ENCODE measurements at places on chromosomes 2 and 18.
A peak's percentile ranks its signal among the peaks of the same experiment; 100 is the strongest.

- no peak for DNase-seq
Observed at GRCh38 chr18:23998820-23999219, 15.7 kb upstream of the TTC39C start.

DNA sequence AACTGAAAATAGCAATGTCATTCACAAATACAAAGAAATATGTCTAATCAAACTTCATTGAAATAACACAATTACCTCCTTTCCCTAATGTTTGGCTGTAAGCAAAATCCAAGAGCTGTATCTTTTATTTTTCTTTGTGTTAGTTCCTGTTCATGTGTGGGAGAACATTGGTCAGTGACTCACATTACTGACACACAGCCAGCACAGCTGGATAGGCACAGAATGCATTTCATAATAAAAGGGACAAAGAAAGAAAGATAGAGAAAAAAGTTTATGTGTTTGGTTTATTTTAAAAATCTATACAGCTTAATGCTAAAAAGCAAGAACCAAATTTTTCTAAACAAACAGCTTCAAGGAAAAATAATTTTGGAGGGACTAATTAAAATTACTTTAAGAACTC lies 185.6 kb upstream of the COL3A1 start:
- DNase-seq = no peak

DNA sequence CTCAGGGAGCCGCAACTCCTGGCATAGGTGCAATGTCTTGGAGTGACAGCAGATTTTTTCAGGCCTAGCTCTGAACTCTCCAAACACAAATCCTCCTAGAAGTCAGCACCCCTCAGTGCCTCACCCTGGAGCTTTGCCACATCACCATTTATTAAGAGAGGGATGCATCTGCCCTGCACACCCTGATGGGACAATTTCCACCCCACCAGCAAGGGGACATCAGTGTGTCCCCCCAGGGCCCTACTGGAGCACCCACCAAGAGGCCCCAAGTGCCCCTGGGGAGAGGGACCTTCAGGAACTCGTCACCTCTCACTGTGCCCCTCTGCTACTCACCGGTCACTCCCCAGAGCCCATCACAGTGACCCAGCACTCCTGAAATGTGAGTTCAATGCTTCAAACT lies 144.7 kb downstream of the NDUFA10 start:
- DNase-seq = no peak

DNA sequence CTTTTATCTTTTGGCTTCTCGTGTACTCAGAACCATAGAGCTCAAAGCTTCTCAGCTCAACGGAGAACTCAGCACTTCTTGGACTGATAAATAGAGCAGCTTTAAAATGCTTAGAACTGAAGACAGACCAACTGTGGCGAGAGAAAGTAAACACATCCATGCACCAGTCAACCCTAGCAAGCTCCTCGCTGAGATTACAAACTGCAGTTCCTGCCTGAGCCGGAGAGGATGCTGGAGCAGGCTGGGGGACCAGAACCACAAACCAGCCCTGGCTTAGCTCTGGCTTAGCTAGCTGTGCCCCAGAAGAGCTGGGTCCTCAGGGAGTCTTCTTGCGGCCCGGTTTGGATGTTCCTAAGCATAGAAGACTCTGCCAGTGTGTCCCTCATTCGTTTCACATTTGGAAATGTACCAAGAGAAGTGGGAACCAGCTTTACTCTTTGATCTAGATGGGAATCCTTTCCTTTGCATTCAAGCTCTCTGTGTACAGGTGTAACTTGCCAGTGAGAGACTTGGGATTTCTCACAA lies 5.6 kb downstream of the PAX8 start:
- DNase-seq = peak; percentile 6

GRCh38 chr2:129708221-129708967 lies 271.1 kb upstream of the RAB6C start:
- DNase-seq = no peak

DNA sequence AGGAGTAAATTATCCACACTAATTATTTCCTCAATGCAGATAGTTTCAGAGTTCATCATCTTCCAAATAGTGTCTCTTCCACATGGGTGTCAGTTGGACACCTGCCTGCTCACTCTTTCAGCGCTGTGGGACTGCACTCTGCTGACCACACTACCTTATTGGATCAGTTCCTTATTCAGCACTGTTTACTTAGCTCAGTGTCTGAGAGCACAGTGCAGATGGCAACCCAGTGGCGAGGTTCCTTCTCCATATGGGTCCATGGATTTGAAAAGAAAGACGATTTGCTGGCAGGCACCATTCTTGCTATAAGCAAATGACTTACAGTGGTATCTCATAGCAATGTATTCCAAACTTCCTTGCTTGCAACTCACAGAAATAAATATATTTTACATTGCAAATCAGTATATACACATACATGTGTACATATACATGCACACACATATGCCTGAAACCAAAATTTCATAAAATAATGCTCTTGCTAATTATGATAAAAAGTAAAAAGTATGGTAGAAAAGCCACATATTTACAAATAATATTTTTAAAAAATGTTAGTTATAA lies 354.8 kb downstream of the INSIG2 start:
- DNase-seq = no peak

GRCh38 chr2:28471214-28471613 lies 24.6 kb upstream of the PLB1 start:
- no peak for DNase-seq

- no peak for DNase-seq
Observed at GRCh38 chr2:28326881-28327505, 65.7 kb upstream of the FOSL2 start.

Measured in CD4-positive, alpha-beta T cell treated with Interleukin-6 at 100 ng/mL for 8 hours (primary cell).